ENCODE measurements at places on chromosomes 12 and 14.

DNA sequence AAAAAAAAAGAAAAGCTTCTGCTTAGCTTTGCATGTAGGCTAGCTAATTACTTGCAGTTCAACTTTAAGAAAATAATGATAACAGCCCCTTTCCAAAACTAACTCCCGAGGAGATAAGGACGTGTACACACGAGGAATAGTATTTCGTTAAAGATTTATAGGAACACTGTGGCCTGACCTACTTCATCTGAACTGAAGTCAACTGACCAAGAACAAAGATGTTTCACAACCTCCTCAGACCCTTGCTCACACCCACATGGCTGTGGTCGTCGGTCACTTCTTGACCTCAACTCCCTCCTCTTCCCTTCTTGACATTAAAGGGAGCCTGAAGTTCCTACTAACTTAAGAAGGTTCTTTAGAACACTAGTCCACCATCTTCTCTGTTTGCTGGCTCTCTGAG, 25.3 kb upstream of the FAM181A start:
- no peak for DNase-seq

- peak; percentile 86 for DNase-seq
Measured at GRCh38 chr12:123237646-123238329, 4.6 kb downstream of the MTRFR start.

DNA sequence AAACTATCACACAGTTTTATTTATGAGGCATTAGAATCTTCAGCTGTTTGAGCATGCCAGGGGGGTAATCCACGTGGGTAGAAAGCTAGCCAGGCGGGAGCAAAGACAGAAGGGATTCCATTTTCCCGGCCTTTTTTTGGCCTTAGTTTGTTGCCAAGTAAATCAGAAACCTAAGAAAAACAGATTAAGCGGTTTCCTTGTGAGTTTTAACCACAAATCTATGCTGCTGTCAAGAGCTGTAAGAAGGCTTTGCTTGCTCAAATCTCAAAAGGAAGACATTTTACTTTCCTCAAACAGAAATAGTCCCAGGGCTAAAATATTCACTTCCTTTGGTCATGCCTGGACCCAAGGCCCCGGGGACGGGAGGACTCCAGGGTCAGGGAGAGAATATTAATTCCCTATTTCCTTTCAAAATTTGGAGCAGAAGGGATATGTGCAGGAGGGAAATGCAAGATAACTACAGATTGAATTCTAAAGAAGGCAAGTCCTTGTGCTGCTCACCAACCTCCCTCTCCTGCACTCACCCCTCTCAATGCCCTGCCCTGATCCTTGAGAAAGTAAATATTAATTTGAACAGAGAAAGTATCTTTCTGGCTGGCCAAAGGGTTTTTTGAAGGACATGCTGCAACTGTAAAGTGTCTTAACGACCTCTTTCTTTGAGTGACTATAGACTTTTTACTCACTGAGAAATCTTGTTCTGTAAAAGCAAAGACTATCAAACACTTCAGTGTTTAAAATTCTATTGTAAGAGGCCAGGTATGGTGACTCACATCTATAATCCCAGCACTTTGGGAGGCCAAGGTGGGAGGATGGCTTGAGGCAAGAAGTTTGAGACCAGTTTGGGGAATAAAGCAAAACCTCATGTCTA, 75.7 kb downstream of the HSD17B6 start:
- DNase-seq = no peak

GRCh38 chr12:69055280-69055679, 122.3 kb upstream of the CPM start:
- DNase-seq = no peak

DNA sequence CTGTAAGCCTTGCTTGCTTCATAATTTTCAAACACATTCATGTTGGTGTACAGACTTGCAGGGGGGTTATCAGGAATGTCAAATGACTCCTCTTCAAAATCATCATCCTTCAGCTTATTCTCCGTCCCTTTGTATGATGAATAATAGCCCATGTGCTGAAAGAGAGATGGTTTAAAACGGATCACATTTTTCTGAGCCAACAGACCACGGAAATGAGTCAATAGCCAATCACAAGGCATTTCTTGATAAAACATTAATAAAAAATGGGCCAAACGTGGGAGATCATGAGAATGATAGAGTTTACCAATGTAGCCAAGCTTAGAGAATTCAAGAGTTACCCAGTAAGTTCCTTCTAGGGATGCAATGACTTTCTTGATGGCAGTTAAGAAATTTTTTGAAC, 105.5 kb downstream of the NTS start:
- no peak for DNase-seq

- DNase-seq = peak; percentile 58
Measured at GRCh38 chr12:130826151-130826801, 12.8 kb downstream of the STX2 start.

DNA sequence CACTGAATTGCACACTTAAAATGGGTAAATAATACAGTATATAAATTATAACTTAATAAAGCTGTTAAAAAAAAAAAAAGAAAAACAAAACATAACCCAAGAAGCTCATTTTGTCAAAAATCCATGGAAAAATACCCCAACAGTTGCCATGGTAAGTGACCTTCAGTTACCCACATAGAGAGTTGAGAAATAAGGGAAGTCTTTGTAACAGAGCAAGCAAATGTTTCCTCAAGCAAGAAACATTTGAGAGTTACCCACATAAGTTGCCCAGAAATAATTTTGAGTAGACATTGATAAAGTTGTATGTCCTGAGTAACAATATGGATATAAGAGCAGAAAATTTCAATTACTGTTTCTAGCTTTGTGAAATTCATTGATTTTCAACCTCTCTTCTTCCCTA, 227.4 kb downstream of the CCDC59 start:
- DNase-seq = no peak

GRCh38 chr12:53115891-53116648, 12.8 kb downstream of the SOAT2 start:
- DNase-seq = no peak

DNA sequence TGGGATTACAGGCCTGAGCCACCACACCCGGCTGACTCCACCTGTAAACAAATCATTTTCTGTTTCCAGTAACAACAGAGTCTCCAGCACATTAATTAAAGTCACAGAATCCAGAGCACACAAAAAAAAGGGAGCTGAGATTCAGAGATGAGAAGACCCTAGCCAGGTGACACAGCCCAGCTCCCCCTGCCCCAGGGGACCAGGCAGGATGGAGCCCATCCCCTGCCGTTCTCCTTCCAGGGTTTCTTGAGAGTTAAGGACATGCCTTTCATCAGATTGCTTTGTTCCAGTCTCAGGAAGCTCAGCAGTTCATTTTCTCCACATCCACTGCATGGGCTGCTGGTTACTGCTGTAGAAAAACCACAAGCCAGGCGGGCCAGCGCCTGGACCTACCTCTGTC, 81.2 kb downstream of the RIMBP2 start:
- DNase-seq = no peak

DNA sequence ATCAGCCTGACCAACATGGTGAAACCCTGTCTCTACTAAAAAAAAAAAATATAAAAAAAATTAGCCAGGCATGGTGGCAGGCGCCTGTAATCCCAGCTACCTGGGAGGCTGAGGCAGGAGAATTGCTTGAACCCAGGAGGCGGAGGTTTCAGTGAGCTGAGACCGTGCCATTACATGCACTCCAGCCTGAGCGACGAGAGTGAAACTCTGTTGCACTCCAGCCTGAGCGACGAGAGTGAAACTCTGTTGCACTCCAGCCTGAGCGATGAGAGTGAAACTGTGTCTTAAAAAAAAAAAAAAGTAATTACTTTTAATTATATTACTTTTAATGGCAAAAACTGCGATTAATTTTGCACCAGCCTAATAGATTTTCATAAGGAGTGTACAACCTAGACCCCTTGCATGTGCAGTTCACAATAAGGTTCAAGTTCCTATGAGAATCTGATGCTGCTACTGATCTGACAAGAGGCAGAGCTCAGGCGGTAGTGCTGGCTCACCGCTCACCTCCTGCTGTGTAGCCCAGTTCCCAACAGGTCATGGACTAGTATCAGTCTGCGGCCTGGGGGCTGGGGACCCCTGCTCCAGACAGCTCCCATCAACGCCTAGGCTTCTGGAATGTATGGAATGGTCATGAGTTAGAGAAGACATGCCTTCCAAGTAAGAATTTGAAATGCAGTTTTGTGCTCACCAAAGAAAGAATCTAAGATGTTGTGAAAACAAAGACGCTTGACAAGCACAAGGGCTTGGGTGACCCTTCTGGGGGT, 10.1 kb downstream of the LTB4R start:
- DNase-seq = no peak

DNA sequence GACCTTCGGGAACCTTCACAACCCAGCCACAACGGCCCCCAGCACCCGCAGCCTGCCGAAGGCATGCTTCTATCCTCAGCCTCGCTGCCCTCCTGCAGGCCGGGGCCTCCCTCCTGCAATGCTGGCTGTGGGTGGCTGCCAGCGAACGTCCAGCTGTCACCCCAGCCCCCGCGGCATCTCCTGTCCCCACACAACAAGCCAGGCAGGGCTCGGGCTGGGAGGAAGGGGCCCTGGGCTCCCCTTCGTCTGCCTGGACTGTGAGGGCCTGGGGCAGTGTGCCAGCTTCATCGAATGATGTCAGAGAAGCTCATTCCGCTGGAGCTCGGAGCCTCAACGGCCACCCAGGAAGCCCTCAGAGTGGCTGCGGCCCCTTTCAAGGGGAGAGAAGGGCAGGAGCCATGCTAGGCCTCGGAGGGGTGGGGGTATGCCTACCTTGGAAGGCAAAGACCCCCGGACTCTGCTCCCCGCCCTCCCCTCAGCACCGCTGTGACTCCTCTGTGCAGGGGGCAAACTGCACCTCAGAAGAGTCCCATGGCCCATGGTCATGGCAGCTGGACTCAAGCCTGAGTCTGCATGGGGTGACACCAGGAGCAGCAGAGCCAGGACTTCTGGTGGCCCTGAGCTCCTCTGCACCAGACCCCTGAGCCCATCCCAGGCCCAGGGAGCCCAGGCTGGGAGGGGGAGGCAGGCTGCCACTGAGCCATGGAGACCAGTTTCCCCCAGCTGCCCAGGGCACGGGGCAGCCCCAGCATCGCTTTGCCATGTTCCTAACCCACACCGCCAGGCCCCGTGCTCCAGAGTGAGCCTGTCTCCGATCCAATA, 24.7 kb upstream of the C14orf180 start:
- DNase-seq = no peak

DNA sequence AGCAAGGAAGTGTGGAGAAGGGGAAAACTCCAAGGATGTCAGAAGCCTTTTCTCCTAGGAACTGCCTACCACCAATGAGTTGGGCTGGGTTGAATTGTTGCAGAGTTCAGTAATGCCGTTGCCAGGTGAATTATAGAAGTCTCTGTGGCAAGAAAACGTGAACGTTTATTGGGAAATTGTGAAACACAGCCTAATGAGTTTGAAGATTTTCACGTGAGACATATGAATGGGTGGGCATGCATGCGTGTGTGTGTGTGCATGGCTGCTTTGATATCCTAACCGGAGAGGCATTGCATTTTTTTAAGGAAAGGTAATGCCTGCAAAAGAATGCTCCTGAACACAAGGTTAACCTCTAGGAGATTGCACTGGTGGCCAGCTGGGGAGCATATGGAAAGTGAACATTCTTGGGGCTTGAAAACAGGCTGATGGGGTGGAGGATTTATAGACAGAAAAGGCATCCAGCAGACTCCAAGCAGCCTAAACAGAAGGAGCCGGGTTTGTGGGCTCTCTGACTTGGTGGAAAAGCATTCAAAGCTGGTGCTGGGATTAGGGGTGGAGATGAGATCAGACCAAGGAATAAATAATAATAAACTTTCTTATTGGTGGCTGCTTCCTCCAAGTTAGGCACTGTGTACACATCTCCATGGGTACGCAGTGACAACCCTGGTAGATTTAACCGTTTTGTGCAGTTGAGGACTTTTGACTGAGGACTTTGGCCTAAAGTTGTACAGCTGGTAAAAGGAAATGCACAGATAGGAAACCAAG, 67.8 kb downstream of the NTF3 start:
- DNase-seq = no peak

DNA sequence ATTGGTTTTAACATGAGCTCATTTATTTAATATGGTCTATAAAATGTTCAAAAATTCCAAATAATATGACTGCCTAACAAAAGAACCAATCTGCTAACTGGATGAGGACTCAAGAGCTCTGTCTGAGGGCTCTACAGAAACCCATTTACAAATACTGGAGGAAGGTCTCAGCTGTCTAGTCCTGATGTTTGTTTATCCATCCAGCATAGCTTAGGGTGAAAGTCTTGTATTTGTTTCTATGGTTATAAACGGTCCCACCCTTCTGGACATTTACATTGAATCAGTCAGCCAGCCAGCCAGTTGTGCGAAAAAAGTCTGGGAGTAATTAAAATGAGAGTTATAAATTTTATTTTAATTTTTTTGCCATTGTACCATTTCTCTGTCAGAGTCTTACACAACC, 220.7 kb downstream of the BMP4 start:
- DNase-seq = no peak

GRCh38 chr14:69845050-69845581, 34.1 kb upstream of the SMOC1 start:
- DNase-seq = no peak

DNA sequence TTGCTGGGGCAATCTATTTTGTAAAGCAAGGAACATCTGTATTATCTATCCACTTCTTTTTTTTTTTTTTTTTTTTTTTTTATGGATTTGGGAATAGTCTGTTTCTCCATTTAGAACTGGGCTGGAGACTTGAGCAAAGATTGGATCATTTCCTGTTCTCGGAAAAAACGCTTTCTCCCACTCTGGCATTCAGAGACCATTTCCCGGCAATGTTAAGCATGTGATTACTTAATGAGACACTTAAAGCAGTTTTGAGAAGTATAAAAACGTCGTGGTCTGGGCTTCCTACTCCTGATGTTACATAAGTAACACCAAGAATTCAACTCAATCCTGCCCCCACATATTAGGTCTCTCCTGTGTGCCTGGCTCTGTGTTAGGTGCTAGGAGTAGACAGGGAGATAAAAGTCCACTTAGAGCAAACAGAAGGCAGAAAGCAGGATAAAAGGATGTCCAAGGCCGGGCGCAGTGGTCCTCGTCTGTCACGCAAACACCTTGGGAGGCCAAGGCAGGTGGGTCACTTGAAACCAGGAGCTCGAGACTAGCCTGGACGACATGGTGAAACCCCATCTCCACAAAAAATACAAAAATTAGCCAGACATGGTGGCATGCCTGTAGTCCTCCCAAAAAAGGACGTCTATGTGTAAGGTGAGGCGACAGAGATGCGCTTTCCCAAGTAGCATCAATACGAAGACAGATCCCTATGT, 152.1 kb upstream of the GSC start:
- DNase-seq = no peak

DNA sequence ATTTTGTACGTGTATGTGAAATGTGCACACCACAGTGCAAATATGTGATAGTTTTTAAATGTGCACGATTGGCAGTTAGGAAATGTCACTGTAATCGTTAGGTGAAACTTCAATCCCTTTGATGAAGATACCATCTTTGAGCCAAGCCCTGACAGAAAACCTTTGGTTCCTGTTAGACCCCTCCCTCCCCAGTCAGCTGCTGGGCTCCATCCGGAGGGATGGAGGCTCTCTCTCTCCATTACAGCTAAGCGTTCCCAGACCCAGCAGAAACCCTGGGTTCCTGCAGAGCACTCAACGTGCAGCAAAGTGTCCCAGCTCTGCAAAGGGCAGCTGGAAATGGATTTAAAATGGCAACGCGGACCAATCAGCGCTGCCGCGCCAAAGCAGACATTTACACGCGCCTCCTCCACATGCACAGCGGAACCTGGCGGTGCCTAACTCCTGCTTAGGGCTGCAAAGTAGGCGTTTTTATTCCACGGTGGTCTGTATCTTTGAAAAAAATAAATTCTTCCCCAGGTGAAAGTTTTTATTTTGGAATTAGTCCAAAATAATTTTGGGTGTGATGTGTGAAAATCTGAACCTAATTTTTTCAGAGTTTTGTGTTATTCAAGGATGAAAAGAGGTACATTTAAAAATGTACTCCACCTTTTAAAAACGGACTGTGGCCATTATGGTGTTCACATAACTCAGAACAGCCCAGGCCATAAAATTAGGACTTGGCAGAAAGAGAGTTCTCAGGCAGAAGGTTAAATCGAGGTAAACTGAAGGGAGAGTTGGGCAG, 1.4 kb upstream of the HMGA2 start:
- no peak for DNase-seq
